ENCODE measurements at places on chromosomes 1 and 21.
A peak's percentile ranks its signal among the peaks of the same experiment; 100 is the strongest.

DNA sequence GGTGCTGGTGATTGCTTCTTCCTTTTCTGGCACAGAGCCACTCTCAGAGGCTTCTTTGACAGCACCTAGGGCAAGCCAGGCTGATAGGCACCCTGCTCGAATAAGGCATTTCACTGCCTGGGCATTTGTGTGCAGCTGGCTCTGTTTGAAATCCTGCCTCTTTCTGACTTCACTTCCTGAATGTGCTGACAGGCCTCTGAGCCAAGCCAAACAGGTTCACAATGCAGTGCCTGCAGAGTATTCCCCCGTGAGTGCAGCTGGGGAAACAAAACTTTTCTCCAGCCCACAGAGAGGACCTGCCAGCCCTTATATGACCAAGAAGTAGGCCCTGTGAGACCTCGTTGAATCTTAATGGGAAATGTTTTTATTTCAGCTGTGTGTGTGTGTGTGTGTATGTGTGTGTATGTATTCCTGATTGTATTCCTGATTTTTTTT, 10.4 kb downstream of the JUN start:
- DNase-seq: no peak

DNA sequence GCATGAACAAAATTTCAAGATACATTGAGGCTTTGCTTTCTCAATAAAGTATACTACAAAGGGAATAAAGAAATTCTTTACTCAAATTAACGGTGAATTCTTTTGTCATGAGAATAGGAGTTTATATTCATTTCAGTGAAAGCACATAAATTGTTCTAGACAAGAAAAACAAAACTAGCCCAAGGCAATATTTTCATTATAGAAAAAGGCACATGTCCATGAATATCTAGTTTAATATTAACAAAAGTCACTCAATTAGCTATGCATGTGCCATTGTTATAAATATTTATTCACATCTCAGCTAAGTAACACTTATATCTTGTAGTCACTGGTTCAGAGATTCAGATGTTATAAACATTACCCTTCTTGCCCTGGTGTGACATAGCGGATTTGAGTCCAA, 369.3 kb downstream of the GPATCH2 start:
- no peak for DNase-seq

DNA sequence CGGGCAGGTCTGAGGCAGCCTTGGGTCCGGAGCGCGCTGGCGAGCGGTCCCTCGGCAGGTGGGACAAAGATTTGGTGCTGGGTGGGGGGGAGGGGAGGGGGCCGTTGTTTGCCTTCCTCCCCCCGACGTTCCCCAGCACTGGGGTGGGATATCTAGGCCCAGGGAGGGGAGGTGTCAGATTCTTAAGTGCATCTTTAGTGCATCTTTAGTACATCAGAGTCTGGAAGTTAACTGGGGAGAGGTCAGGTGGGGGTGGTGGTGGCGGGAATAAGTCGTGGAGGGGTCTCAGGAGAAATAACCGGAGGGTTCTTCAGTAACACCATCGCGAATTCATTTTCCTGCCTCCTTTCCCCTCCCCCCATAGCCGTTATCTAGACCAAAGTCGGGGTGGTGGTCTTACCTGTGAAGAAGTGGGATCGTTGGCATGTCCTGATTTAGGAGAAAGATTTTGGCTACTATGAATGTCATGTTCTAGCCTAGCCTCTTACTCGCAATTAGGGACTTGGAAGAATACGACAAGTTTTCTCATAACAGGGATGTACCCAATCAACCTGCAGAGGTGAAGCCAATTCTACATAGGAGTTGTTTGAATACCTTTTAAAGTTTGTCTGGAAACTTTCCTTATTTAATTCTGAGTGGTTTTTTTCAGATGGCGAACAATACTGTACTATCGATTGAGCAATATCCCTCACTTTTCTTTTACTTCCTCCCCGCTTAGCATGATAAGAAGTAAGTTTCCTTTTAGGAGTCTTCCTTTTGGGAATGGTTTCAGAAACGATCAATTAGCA, 886 bp downstream of the ZMYM4 start:
- DNase-seq: no peak

DNA sequence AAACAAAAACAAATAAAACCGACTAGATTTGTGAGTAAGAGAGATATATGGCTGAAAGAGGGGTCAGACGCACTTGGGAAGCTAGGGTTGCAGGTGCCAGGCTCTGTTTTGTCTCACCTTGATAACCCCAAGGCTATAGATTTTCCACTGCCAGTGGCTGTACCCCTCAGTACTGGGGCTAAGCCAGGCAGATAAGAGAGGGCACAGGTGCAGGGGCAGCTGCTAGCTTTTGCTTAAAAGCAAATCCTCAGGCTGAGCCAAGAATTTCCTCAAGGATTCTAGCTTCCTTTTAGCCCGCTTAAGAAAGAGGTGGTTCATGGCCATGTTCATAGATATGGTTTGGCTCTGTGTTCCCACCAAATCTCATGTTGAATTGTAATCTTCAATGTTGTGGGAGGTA, 57.9 kb downstream of the OVGP1 start:
- DNase-seq: no peak

DNA sequence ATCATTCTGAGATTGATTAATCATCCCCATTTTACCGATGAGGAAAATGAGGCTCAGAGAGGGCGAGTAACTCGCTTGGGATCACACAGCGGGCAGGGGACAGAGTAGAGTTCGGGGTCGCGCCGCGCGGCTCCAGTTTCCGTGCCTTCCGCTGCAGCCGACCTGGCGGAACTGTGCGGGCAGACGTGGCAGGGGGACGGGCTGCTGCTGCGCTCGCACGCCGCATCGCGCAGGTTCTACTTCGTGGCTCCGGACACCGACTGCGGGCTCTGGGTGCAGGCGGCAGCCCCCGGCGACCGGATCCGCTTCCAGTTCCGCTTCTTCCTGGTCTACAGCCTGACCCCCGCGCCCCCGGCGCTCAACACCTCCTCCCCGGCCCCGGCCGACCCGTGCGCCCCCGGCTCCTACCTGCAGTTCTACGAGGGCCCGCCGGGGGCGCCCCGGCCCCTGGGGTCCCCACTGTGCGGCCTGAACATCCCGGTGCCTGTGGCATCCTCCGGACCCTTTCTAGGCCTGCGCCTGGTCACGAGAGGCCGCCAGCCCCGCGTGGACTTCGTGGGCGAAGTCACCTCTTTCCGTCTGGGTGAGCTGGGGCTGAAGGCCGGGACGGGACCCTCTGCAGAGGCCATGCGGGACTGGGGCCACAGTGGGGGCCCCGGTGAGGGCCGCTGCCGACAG, 2.3 kb downstream of the LDLRAD2 start:
- peak; percentile 14 for DNase-seq

DNA sequence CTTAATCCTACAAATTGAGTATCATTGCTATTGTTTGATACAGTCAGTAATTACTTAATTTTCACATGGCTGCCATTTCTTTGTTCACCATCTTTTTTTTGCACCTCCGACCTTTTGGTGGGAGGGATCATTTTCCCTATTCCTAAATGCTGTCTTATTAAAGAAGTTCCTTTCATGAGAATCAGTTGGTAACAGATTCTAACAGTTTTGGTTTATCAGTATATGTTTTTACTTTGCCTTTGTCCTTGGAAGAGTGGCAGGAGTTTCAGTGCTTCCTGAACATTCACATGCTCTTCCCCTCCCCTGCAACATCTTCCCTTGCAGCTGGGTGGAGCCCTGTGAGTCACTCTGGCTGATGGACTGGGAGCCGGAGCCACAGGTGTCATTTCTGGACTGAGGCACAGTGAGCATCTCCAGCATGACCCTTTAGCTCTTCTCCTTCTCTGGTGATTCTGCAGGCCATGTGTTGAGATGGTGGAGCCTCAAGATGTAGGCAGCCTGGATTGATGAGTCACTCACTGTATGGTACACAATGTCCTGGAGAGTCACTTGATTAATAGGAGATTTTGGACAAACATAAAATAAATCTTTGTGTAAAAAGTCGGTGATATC, 217.7 kb downstream of the URB2 start:
- DNase-seq: no peak

GRCh38 chr1:225880636-225881035, 1.5 kb downstream of the TMEM63A start:
- no peak for DNase-seq
